Sigmoid colon (tissue), 7 donors: ENCODE measurements at places on chromosomes 16 and 17. TPM values are rescaled to one million over a fixed set of nuclear protein-coding genes. Genes with fewer than 3 reads are reported as not detected.

DNA sequence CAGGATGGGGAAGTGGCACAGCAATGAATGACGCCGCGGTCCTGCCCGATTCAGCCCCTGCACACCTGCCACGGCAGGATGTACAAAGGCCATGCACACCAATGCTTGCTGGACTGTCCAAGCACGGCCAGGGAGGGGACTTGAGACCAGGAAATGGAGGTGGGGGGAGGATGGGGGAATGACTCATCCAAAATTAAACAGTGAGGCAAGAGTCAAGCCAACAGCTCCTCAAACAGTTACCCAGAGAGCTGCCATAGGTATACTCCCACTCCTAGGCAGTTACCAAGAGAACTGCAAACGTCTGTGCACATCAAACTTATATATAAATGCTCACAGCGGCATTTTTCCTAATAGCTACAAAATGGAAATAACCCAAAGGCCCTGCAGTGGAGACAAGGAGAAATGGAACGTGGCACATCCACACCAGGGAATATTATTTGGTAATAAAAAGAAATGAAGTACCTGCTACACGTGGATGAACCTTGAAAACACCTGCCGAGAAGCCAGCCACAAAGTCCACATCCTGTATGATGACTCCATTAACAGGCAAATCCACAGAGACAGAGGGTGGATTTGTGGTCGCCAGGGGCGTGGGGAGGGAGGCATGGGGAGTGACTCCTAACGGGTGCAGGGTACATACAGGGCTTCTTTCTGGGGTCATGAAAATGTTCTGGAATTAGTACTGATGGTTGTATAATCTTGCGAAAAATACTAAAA, 54.1 kb downstream of the VAC14 start:
- peak; percentile 92 for DNase-seq

DNA sequence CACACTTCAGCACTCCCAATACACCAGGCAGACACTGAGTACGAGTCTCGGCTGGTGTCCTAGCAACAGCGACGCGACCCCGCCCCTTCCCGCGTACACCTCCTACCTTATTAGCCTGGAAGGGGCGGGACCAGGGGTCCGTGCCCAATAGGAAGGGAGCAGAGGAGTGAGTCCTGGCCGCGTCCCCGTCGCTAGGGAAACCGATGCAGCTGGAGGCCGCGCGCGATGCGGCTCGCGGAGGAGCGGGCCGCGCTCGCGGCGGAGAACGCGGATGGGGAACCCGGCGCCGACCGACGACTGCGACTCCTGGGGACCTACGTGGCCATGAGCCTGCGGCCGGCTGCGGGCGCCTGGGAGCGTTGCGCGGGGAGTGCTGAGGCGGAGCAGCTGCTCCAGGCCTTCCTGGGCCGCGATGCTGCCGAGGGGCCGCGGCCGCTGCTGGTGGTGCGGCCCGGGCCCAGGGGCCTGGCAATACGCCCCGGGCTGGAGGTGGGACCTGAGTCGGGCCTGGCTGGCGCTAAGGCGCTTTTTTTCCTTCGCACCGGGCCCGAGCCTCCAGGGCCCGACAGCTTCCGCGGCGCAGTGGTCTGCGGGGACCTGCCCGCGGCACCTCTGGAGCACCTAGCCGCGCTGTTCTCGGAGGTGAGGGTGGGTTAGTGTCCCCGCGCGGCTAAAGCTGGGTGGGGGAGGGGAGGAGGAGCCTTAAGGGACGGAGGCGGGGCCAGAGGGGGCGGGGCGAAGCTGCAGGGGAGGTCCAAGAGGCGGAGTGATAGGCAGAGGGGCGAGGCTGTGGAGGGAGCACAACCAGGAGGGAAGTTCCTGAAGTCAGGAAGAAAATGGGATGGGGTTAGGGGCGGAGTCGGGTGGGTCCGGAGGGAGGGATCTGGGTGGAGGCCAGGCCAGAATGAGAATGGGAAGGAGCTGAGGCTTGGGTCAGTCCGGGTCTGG, at the start of gene DNAH9:
Gene DNAH9, plus strand, starts transcription at position 197 of the 948 bp plus-strand sequence. Its CDS starts 29 bp downstream, at position 226.
- DNase-seq: peak; percentile 97

DNA sequence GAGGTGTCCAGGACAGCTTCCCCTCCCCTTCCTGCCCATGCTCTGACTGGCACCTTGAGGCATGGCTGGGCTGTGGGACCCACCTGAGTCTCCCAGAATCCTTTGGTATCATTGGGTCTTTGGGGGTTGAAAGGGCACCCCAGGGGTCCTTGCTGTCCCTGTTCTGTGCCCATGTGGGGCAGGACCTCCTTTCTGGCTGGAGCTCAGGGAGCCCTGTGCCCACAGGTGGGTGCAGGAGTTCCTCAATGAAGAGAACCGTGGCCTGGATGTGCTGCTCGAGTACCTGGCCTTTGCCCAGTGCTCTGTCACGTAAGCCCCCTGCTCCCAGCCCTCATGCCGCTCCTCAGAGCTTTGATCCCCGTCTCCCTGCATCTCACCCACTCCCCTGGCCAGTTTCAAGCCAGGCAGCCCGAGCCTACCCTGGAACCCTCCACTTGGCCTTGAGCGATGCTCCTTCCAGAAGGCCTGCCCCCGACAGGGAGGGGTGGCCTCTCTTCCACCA, 11.8 kb downstream of the FMNL1 start:
- DNase-seq: no peak

- DNase-seq: no peak
Observed at GRCh38 chr17:29707212-29707571, 84.5 kb upstream of the CORO6 start.

GRCh38 chr17:7138800-7139381, 24.3 kb upstream of the ASGR2 start:
- no peak for DNase-seq

- no peak for DNase-seq
Observed at GRCh38 chr17:68560966-68561720, 40.0 kb downstream of the FAM20A start.

DNA sequence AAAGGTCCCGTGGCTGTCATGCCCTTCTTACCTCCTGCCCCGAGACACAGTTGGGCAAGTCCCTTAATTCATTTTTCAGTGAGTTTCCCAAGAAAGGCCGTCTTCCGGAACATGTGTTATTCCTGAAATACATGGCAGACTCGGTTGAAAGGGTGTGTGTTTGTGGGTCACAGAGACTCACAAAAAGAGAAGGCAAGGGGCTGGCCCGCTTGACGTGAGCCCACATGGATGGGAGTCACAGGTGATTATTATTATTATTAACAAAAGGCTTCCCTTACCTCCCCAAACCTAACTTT, 34.1 kb upstream of the CCR7 start:
- no peak for DNase-seq

DNA sequence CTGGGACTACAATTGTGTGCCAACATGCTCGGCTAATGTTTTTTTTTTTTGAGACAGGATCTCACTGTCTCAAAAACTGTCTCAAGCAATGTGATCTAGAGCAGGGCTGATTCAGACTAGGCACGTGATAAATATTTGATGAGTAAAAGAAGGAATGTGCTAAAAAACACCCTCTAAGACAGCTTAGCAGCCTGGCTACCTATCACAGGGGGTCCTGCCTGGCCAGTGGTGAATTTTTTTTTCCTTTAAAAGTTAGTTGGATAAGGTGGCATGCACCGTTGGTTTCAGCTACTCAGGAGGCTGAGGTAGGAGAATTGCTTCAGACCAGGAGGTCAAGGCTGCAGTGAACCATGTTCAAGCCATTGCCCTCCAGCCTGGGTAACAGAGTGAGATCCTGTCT, 14.8 kb upstream of the GPATCH8 start:
- DNase-seq: no peak

DNA sequence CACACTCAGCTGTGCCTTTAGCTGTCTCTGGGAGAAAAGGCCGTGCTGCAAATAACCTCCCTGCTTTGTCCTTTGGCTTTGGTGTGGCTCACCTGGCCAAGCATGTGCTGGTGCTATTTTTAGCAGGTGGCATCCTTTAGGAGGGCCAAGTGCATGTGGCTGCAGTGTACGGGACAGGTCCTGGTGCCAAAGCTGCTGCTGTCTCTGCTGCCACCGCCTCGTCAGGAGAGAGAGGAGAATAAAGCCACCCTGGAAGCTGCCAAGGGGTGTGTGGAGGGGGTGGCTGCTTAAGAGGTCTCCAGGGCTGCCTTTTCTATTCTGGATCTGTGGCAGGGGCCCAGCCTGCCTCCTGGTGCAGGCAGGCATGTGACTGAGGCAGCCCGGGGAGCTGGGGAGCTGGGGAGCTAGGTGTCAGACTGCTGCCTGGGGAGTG, 6.2 kb downstream of the AKAP1 start:
- peak; percentile 89 for DNase-seq

- no peak for DNase-seq
Observed at GRCh38 chr17:43442711-43443110, 41.1 kb upstream of the DHX8 start.

GRCh38 chr16:70441406-70441990, 2.6 kb upstream of the ST3GAL2 start:
- no peak for DNase-seq

DNA sequence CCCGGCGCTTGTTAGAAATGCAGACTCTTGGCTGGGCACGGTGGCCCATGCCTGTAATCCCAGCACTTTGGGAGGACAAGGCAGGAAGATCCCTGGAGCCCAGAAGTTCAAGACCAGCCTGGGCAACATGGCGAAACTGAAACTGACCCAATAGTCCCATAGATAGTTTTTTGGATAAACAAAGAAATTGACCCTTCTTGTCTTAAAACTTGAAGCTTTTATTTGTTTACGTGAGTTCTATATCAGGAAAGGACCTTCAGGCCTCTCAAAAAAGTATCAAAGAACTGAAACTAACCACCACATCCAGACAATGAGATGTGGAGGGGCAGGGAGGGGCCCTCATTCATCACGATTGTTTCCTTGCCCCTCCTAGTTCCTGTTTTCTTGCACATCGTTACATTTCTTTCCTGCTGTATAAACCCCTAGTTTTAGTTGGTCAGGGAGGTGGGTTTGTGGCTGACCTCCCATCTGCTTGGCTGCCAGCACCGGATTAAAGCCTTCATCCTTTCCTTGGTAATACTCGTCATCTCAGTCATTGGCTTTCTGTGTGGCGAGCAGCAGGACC, 29.9 kb upstream of the PRM1 start:
- no peak for DNase-seq

GRCh38 chr17:66915204-66915611, 49.3 kb upstream of the CACNG4 start:
- no peak for DNase-seq

GRCh38 chr16:73315645-73316044, 267.7 kb upstream of the ZFHX3 start:
- no peak for DNase-seq

- no peak for DNase-seq
Observed at GRCh38 chr16:25493136-25493811, 198.5 kb upstream of the HS3ST4 start.

DNA sequence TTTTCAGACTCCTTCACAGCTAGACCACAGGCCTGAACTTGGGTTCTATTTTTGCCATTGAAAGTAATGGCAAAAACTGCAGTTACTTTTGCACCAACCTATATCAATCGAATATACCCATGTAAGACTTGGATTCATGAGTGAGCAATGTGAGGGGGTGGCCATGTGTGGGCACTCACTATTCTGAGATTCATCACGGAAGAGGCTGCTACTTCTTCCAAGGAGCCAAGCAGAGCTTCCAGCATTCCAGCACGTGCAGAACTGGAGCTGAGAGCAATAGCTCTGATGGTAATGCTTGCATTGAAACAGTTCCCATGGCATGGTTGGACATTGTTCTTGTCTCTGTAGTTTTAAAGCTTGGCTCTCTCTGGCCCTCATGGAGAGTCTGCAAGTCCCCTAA, 327.6 kb downstream of the CA10 start:
- DNase-seq: no peak

- DNase-seq: no peak
Observed at GRCh38 chr16:60091071-60091470, 1357.0 kb upstream of the GOT2 start.

GRCh38 chr16:53048139-53048915, 4.4 kb downstream of the CHD9NB start:
- peak; percentile 17 for DNase-seq

MMP28 gene
- total RNA-seq: 55.7 TPM

CTRB2 gene
- not detected for total RNA-seq

ADAD2 gene
- total RNA-seq: 0.83 TPM

TBC1D3B gene
- total RNA-seq: 1.1 TPM

KRT20 gene
- 2.1 TPM for total RNA-seq

TM4SF5 gene
- total RNA-seq: not detected

EPX gene
- not detected for total RNA-seq

KRT23 gene
- total RNA-seq: not detected

SEPTIN12 gene
- total RNA-seq: not detected

MT1M gene
- 40.7 TPM for total RNA-seq

CFAP97D1 gene
- total RNA-seq: not detected

TLCD1 gene
- 0.66 TPM for total RNA-seq
